ENCODE measurements at places on chromosomes 4 and X.

- peak; percentile 50 for DNase-seq
These were observed 279.2 kb downstream of the QDPR start for GRCh38 chr4:17232566-17233253.

GRCh38 chr4:186948361-186949242 is 224.9 kb upstream of the FAT1 start:
- DNase-seq, result no peak

GRCh38 chr4:168357941-168358340 is 39.4 kb upstream of the DDX60 start:
- no peak for DNase-seq

DNA sequence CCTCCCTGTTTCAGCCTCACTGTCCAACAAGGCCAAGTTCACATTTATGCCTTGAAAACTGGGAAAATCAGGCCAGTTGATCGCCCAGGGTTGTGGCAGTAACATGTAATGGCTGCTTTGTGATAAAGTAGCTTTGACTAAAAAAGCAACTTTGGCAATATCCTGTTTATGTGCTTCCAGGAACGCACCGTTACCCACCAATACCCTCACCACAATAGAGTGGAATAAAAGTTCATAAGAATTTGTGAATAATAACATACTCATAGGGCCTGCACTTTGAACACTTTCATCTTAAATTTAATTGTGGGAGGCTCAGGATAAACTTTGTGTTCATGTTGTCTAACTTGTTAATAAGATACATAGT is 80.7 kb upstream of the MAML3 start:
- DNase-seq, result no peak

DNA sequence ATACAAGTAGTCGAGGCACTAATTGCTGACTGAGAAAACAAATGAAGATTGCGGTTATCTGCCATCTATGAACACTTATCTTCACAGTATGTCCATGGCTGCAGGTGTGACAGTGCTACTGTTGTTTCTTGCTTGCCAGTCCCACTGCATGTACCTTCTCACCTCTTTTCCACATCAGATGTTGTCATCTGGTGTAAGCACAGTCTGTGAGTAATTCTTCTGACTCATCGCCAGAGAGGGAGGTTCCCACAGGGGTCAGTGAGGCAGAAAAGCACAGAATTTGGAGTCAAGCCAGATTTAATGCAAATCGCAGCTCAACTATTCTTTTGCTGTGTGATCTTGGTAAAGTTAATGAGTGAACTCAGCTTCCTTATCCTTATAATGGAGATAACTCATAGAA is 144.4 kb downstream of the GLRA2 start:
- DNase-seq, result no peak

GRCh38 chr4:86934147-86934770 is 552 bp upstream of the AFF1 start:
- DNase-seq, result no peak

DNA sequence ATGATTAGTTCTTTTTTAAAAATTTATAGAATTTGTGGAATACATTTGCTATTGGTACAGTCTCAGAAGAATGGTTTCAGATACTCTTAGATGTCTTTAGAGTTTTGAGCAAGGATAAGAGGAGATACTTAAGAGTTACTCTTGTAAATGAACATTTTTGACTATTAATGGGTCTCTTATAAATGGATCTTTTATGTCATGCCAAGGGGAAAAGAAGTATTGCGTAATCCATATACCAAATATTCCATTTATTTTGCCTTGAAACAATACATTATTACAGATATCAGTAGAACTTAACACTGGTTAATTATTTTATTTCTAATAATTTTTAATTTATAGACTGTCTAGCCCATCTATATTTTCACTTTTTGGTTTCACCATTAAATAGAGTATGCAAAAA is 17.2 kb upstream of the DCAF4L1 start:
- DNase-seq, result no peak

DNA sequence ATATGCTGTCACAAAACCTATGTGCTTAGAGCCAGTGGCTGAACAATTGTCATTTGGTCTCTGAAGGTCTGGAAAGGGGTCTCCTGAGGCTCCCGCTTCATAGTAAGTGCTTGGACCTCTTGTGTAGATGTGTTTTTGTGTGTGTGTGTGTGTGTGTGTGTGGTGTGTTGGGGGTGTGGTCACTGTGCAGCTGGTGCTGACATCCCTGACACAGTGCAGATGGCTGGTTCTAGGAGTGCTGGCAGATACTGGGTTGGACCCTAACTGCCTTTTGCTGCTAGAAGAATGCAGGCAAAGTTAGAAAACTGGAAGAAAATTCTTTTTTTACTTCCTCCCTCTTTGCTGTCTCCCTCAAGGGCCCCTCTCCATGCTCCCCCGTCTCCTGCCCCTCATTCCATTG is 1872.6 kb downstream of the ARAP2 start:
- no peak for DNase-seq

DNA sequence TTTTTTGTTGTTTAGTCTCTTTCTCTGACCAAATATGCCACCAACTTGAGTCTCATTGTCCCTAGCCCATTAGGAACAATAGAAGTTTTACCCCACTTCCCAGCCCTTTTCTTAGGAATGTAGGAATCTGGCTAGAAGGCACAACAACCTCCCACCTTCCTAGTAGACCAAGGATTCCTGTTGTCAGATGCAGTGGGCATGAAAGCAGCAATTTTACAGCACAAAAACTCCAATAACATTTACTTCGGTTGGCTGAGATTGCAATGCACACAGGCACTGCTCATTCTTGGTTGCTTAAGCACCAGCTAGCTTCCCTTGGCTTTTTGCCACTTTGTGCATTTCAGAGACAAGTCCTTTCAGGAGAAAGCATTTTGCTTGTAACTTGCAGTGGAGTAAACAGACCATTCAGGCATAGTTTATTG is 312.8 kb downstream of the TENM3 start:
- DNase-seq, result no peak

GRCh38 chrX:153307276-153308178 is 14.0 kb downstream of the PNMA6F start:
- no peak for DNase-seq

DNA sequence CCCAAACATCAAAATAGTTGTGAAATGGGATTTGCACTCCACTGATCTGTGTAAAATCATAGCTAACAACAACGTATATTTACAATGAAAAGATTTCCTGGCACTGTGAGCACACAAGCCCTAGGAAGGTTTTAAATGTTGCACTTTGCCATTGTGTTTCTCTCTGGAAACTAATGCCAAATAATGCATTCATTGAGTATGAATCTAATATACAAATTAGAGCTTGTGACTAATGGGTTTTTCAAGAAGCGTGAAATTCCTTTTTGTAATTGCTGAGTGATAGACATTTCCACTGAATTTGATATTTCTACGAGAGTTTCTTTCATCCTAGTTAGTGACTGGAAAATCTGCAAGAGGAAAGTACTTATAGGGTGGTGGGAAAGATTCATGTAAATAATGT is 135.9 kb downstream of the COL25A1 start:
- no peak for DNase-seq

DNA sequence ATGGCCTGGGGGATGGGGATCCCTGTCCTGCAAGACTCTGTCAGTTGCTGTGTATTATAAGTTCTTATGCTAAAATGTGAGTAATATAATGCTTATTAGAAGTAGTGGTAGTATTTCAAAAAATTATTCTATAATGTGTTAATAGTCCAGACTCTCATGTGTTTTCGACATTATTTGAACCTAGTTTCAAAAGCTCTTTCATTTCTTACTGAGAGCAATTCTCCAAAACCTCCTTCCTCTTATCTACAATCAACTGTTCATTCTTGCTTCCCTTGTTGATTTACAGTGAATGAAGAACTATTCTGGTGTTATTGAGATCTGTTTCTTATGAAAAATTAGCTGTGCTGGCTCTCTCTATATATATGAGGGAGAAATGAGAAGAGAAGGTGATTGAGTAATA is 32.9 kb upstream of the PTPN13 start:
- no peak for DNase-seq

- no peak for DNase-seq
These were observed 45.7 kb upstream of the PRSS12 start for GRCh38 chr4:118398226-118399090.

DNA sequence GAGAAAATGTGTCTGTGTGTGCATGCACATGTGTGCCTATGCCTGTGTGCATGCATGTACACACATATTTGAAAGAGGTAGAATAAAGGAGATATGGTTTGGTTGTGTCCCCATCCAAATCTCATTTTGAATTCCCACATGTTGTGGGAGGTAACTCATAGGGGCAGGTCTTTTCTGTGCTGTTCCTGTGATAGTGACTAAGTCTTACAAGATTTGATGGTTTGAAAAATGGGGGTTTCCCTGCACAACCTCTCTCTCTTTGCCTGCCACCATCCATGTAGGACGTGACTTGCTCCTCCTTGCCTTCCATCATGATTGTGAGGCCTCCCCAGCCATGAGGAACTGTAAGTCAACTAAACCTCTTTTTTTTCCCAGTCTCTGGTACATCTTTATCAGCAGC is 87.2 kb downstream of the PRDM5 start:
- DNase-seq, result no peak

- DNase-seq, result no peak
These were observed 332.4 kb downstream of the SLC7A11 start for GRCh38 chr4:137909529-137910309.

- DNase-seq, result no peak
These were observed 37.6 kb downstream of the KIT start for GRCh38 chr4:54695337-54695736.

GRCh38 chr4:26218677-26219605 is 101.9 kb upstream of the RBPJ start:
- no peak for DNase-seq

- no peak for DNase-seq
These were observed 1060.8 kb downstream of the FAT4 start for GRCh38 chr4:126375462-126376054.

DNA sequence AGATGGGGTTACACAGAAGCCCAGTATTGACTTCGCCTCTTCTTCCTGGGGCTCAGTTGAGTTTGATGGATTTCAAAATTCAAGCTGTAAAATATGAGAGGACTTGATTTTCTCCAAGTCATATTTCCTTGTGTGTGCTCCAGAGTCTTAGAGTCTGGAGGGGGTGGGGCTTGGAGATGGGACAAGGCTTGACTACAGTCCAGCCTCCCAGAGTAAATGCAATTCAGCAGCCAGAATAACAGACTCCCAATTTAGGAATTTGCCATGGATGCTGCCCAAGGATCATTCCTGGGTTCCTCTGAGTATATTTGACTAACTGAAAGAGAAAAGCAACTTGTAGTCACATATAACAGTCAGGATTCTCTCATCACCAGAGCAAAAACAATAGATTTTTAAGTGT is 53.7 kb upstream of the RBPJ start:
- DNase-seq, result peak; percentile 80

DNA sequence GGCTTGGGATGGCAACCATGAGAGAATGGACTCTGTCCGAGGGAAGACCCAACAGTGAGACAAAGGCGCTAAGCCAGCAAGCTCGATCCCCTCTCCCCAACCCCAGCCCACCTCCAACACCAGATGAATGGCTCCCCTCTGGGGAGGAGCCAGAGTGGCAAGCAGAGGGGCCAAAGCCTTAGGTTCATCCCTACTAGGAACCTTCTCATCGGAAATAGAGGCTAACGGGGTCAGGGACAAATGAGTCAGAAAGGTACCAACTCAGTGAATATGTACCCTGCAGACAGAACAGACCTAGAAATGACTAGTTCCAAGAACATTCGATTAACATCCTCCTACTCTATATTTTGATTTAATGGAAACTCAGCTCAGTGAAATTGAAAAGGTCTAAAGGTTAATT is 73.9 kb downstream of the NSG1 start:
- no peak for DNase-seq

- no peak for DNase-seq
These were observed 216.4 kb upstream of the RASGEF1B start for GRCh38 chr4:81688085-81688484.

DNA sequence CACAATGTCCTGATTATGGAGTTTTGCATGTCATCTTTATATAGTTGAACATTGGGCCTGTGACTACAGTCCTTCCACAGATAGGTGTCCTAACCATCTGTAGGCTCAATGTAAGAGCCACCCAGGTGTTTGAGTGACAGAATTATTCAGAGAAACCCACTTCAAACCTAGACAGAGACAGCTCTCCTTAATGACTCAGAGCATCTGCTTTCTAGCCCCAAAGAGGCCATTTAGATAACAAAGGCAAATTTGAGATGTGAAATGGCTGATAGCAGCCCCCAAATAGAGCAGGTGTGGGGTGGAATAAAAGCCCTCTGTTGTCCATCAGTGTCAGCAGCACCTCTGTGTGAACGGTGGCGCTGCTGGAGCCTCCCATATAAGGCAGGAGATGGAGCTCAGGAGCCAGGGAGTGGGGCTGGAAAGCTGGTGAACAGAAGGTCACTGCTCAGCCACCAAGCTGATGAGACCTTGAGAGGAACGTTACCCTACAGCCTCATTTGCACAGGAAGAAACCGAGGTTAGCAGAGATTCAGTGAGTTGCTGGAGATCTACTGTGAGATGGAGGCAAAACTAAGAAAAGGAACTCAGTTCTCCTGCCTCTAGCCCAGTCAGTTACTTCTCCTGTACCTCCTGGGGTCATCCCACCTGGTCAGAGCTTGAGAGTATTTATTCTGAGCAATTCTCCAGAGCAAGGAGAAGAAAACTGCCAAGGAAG is 153.3 kb upstream of the LNX1 start:
- DNase-seq, result no peak

DNA sequence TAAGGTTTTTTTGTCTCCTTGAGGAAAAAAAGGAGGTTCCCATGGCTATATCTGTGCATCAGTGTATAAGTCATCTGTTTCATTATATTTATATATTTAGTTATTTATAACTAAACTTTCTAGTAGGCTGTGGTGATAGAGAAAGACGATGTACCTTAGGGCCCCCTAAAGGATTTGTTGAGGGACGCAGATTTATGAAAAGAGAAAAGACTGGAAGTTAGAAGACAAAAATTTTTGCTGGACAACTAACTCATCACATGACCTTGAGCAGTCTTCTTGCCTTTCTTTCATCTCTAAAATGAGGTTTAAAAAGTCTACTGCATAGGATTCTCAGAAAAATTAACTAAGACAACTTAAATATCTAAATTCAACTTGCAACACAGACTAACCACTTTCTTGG is 6.1 kb downstream of the GASK1B start:
- no peak for DNase-seq

DNA sequence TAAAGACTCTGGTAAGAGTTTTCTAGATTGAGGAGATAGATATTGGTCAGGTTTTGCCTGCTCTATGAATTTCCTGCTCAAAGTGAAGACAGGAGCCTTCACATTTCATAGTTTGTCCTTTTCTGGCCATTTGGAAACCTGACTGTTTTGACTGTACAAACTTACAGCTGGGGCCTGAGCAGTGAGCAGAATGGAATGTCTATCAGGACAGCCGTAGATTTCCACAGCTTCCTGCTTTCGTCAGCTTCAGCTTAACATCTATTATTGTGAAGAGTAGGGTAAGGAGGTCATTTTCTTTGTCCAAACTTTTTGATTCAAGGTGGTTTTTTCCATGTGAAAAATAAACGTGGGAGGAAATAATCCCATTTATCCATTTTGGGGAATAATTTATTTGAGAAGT is 124.3 kb upstream of the DIPK2B start:
- DNase-seq, result no peak

GRCh38 chr4:123345935-123346300 is 50.7 kb upstream of the SPRY1 start:
- no peak for DNase-seq
